Stimulated activated CD8-positive, alpha-beta memory T cell treated with anti-CD3 and anti-CD28 coated beads, Interleukin-15, amount 100 ng/mL, for 24 hours (primary cell): ENCODE measurements at places on chromosomes 4 and X.

DNA sequence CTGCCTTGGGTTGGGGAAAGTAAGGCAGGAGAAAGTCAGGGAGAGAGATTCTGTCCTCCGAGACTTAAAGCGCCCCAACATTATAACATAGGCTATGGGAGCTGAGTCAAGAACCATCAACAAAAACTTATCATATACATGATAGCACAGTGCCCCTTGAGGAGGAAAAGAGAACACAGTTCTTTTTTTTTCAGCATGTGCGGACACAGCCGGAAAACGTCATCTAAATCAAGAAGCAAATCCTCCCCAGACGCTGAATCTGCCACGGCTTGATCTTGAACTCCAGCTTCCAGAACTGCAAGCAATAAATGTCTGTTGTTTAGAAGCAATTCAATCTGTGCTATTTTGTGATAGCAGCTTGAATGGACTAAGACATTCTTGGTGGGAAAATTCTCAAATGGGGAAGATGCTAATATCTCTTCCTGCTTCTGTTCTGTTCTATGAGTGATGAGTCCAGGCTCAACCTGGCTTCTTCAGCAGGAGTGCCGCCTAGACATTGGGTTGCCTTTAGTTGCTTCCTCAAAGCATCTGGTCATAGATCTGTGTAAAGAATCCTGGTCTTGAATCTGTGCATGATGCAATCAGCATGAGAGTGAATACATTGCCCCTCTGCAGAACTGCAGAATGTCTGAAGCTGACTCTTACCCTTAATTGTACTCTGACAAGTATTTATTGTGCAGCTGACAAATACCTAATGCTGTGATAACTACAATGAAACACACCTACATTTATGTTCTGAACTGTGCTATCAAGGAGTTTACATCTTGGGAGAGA is 549.8 kb upstream of the PRKX start:
- DNase-seq, result no peak

- no peak for DNase-seq
These were observed 52.8 kb downstream of the APOO start for GRCh38 chrX:23854945-23855344.

- no peak for DNase-seq
These were observed 50.4 kb downstream of the MGARP start for GRCh38 chr4:139229534-139230039.

- no peak for DNase-seq
These were observed 324.2 kb downstream of the PCDH19 start for GRCh38 chrX:100085846-100086245.

- no peak for DNase-seq
These were observed 68.3 kb downstream of the FMR1NB start for GRCh38 chrX:148049441-148049840.

GRCh38 chrX:68723491-68724155 is 76.2 kb downstream of the STARD8 start:
- no peak for DNase-seq
